ENCODE measurements at places on chromosomes 2 and 18.

- DNase-seq = no peak
These were observed 293.2 kb downstream of the TNS1 start for GRCh38 chr2:217709478-217710210.

- DNase-seq = no peak
These were observed 109.6 kb upstream of the FSIP2 start for GRCh38 chr2:185628985-185629384.

DNA sequence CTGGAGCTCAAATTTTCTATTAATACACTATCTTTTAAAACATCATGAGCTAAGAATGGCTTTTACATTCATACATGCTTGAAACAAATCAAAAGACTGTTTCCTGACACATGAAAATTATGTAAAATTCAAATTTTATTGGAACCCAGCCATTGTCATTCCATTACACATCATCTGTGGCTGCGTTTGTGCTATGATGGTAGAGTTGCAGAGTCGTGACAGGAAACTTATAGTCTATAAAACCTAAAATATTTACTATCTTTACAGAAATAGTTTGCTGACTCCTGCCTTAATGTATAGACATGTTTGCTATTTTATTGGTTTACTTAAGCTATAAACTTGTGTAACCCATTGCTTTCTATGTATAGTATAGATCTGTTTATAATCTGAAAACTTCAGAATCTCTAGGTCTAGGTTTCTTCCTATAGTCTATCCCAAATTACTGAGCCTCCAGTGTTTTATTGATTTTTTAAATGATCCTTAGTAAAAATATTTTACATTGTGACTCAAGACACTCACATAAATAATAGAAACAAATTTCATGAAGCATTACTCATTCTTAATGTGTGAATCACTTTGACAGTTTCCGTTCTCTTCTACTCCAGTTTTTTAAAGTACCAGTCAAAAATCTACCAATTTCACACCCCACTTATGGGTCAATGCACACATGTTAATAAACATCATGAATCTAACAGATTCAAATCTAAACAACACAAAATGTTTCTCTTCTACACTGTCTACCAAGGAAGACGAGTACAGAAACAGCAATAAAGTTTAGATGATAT, 26.4 kb upstream of the MRPL19 start:
- DNase-seq = no peak

DNA sequence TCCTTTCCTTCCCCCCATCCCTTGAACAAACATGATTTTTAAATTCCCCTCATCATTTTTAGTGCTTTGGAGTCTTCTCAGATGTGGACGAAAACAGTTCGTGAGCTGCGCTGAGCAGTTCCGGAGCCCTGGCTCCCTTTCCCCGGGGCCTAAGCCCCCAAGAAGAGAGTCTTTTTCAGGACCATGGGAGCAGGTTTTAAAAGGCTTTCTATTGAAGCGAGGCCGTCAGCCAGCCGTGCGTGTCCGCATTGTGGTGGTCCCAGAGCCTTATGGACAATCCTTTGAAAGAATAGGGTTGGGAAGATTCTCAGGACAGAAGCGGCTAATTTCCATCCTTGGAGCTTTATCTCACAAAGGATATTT, 290.7 kb downstream of the SOX11 start:
- DNase-seq = no peak

- no peak for DNase-seq
These were observed 173.7 kb downstream of the TTC32 start for GRCh38 chr2:19728125-19728524.

DNA sequence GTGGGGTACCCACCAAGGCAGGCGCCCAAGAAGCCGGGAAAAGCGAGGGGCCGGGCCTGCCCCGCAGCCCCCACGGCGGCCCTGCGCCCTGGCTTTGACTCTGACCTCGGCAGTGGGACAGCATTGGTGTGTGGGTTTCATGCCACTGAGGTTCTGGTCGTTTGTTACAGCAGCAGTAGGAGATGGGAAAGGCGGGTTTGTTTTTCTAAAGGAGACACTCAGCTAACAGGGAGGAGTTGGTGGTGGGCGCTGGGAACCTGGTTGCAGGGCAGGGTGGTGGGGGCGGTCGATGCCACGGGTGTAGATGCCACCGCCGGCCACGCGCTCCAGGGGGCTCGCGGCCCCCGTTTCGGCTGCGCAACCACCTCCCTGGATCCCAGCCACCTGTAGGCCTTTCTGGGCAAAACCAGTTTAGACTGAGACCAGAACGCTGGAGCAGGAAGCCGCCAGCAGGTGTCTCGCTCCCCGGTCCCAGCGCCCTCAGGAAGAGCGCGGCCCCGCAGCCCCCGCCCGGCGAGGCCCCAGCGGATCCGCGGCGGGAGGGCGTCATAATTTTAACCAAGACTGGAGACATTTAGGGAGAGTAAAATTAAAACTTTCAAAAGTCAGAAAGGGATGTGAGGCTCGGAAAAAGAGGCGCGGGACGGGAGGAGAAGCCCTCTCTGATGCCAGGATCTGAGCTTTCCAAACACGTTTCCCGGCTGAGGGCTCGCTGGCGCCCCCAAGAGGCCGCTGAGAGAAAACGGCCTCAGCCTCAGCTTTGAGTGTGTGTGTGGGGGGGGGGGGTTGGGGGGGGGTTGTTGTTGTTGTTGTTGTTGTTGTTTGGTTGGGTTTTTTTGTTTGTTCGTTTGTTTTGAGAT, 17.4 kb downstream of the CIDEA start:
- peak; percentile 39 for DNase-seq

GRCh38 chr2:34104601-34105000, 505.5 kb upstream of the FAM98A start:
- no peak for DNase-seq

DNA sequence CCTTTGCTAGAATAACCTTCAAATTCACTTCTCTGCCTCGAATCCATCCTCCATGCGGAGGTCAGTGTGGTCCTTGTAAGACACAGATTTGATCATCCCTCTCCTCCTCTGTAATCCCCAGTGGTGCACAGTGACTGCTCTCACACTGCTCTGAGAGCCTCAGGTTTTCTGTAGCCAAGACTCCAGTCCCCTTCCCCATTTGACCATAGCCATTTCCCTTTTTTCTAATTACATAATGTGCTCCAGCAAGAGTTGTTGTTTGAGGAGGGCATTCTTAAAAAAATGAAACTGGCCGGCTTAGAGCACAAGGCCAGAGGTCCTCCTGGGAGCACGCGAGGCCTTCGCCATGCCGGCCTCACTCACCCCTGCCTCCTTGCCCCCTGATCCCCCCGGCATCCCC, 34.7 kb upstream of the LPIN1 start:
- DNase-seq = no peak

- no peak for DNase-seq
These were observed 50.2 kb upstream of the OSR1 start for GRCh38 chr2:19408592-19408991.

DNA sequence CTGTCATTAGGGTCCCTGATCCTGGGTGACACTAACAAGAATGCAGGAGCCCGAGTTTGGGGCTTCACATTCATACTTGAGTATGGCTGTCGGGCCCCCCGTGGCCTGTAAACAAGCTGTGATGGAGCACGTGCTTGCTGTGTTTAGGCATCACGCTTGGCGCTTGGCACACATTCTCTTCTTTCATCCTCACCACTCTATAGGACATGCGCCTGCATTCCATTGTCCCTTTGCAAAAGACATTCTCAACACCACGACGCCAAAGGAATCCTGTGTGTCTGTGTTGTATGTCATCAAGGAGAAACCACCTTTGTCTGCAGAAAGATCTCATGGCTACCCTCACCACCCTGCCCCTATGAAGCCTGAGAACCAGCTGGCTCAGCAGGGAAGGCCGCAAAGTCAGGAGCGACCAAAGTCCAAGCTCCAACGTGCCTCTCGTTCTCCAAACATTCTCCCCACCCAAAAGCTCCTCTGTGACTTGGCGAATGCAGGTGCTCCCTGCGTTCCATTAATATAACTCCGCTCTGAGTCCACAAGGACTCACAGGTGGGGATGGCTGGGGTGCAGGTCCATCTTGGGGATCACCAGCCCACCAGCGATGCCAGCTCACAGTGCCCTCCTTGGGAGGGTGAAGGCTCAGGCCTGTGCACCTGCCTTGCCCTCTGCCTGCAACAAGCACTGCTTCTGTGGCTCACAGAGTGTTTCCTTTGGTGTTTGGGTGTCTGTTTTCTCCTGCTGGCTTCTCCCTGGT, 6.2 kb upstream of the PER2 start:
- no peak for DNase-seq

DNA sequence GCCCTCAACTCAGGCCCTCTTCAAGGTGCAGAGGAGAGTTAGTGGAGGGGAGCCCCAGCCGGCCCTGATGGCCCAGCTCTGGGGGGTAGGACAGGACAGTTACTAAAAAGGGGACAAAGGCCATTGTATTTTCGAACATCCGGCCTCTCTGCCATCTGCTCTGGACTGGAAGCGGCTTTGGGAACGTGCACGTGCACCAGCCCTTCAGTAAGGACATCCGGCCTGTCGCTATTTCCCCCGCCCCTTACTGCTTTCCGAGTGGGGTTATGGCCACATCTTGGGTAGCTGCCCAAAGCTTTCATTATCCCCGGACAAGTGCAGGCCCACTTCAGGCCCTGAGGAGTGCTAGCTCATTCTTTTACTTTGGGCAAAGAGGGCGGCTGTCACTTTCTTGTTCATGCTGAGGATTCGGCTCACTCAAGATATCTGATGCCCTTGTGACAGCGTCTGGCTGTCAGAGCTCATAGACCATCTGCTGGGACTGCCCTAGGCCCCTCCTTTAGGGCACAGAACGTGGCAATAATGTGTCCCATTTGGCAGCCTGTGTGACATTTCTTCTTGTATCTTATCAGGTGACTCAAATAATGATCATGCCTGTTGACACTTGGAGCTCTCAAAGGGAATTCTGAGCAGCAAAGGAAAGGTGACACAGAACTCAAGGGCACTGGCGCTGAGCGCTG, 17.5 kb downstream of the SLC4A3 start:
- DNase-seq = no peak

GRCh38 chr2:88024509-88024908, 8.2 kb upstream of the RNU2-63P start:
- DNase-seq = no peak

- DNase-seq = no peak
These were observed 54.9 kb upstream of the MAP2 start for GRCh38 chr2:209368914-209369313.

DNA sequence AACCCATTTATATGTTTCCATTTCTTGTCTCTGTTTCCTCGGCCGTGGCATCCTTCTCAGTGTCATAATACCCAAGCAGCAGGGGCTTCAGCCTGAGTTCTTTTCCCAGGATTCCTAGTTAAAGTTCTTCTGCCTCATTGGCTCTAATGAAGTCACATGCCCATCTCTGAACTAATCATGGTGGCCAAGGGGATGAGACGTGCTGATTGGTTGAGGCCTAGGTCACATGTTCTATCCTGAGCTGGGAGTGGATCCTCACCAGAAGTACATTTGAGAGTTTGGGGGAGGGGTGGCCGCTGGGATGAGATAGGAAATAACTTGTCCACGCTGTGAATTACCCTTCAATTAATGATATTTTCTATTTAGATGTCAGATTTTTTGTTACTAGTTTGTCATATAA, 3.8 kb upstream of the UGT1A5 start:
- DNase-seq = no peak

DNA sequence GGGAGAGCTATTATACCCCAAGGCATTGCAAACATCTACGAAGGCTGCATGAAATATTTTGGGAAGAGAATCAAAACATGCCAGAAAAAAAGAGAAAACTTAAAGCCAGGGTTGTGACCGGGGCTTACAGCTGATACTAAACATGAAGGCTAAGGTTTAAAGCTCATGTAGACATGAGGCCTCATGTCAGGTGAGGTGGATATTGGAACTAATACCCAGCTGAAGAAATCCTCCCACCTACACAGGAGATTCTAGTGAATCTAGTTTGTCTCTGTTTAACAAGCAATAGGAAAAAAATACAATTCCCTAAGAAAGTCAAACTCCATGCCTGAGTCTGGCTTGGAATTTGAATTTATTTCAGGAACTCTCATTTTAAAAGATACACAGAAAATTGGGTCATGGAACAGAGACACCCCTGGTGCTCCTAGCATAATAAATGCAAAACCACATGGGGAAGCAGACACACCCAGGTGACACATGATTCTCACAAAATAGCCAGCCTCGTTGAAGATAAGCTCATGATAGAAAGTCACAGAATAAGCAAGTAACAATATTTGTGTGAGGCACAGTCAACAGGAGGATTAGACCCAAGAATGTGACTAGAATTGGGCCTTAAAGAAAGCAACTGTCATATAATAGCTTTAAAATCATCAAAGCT, 42.2 kb downstream of the UPP2 start:
- no peak for DNase-seq
